ENCODE measurements at places on chromosomes 5 and 9.

GRCh38 chr5:123037104-123037418 lies 536 bp upstream of the PPIC start:
- no peak for DNase-seq

DNA sequence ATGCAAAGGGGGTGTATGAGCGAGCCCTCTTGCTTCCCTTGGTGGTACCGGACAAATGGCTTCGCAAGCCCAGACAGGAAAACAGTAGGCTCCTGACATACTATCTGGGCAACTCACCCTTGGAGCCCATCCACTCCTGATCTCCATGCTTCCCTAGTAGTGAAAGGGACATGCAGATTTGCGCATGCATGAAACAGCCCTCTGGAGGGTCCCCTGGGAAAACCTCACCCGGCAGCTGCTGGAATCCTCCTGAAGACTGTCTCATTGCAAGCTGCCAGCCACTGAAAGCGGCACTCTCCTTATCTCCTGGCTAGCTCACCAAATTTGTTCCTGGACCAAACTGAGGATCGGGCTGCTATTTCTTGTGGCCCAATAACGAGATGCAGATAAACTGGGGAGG lies 10.2 kb downstream of the ZNF169 start:
- no peak for DNase-seq

DNA sequence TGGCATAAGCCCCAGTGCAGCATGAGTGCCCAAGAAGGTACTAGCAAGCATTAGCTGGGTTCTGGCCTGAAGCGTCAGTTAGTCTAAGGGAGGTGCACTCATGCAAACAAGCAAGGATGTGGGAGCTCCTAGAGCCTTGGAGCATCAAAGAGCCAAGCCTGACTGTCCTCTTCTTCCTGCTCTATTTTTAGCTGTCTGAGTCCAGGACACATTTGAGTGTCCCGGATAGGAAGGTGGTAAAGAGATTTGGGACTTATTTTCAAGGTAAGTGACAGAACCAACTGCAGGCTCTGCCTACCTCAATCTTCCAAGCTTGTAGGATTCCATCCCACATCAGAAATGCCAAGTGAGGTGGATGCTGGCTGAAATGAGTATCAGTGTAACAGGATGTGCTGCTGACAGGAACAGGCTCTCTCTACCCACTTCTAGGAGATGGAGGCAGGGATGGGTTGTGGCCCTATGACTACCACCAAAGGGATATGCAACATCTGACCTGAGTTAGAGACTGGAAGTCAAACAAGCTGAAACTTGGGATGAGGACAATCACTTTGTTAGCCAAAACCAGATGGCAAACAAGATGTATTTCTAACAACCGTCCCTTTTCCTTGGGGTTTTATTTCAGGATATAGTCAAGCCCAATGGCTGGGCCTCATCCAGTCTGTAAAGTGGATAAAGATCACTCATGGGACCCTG lies 15.1 kb downstream of the MACROH2A1 start:
- DNase-seq, result no peak

DNA sequence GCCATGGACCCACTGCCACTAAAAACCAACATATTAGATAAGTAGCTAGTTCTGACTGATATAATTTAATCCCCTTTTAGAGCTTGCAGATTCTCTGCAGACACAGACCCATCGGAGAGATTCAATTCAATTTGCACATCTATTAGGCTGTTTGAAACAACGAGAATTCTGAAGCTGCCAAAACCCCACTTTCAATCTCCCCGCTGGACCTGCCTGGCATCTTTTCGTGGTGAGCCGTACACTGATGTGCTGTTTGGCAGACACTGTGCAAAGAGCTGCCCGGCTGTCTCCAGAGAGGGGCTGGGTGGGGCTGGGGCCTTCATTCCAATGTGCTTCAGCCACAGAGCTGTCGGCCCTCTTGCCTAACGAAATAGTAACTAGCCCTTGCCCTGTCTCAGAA lies 42.1 kb upstream of the FAM240B start:
- no peak for DNase-seq

- DNase-seq, result no peak
Observed at GRCh38 chr9:27586304-27586703, 13.0 kb upstream of the C9orf72 start.

DNA sequence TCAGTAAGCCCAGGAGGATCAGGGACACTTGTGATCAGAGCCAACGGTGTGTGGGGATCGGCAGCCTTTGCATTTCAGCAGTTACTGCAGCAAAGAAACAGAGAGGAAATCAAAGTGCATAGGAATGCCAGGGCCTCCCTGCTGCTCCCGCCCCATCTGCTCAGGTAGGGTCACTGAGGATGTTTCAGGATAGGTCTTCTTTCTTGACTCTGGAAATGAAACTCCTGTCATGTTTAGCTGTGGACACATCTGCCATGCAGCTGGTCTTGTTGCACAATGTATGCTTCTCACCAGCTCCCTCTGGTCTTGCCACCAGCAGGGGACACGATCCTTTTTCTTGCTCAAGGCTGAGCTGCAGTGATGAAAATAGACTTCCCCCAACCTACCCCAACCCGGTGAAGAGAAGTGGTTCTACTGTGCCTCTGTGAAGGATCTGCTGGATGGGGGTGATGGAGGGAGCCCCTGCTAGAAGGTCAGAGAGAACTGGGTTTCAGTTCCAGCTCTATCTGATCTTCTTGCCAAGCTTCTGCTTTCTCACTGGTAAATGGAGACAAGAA lies 185.2 kb upstream of the KLF4 start:
- DNase-seq, result no peak

DNA sequence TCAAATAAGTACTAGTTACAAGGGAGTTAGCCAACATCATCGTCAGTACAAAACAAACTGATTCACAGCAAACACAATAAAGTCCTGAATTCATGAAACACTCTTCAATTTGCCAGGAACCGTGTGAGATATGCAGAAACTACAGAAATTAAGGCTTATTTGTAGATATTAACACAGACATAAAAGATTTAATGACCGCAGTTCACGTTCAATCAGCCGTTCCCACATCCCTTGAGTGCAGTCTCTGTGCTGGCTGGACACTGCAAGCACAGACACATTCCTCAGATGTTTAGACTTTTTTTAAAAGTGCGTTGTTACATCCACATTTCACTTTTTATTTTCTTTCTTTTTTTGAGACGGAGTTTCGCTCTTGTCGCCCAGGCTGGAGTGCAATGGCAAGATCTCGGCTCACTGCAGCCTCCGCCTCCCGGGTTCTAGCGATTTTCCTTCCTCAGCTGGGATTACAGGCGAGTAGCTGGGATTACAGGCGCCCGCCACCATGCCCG lies 566 bp upstream of the CEP78 start:
- no peak for DNase-seq

DNA sequence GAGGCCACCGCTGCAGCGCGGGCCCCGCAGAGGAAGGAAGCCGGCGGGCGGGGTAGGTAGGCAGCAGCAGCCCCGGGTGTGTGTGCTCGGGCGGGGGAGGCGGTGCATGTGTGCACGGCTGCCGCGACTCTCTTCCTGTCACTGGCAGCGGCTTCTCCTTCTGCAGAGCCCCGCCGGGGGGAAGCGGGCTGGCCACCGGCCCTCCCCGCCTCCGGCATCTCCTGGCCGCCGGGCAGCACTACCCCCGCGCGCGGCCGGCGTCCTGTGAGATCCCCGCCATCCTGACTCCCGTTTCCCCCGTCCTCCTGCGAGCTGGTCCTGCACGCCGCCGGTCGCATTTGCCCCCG lies 315 bp downstream of the PIK3R1 start:
- DNase-seq, result no peak

DNA sequence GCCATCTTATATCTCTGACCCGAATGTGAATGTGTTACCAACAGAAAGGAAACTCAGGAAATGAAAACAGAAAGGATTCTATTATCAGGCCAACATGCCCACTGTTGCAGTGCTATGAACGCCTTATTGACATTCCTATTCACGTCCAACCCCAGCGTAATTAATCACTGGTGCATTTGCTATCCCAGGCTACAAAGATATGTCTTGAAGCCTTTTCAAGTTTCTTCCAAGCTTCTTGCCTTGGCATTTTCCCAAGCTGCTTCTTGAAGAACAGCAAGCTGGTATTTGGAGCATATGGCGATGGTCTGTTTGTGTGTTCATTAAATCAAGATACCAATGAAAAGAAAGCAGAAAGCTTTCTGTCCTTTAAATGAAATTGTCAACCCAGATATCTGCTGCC lies 579.2 kb upstream of the ZNF462 start:
- DNase-seq, result no peak

GRCh38 chr5:51414516-51414915 lies 31.3 kb downstream of the ISL1 start:
- DNase-seq, result no peak

DNA sequence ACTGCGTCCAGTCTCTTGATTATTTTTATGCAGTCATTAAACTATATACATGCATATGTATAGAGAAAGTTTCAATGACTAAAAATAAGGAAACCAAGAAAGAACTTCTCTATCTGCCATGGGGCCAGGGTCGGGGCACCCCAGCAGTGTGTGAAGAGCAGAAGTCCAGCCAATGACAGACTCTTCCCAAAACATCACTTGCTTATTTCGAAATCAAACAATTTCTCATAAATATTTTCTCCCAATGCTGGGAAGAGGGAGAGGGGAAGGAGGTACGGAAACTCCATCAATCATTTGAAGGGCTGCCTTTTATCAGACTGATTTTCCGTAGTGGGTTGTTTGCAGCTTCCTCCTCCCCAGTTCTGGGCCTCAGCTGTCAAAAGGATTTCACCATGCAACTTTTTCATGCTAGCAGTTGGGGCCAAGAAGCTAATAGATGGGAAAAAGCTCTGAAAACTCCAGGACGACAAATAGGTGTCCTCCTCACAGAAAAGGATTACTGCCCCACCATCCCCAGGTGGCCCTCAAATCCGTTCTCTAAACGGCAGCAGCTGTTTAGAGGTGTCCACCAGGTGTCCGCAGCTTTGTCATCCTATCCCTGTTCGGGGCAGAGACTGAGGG lies 617 bp upstream of the FPGS start:
- no peak for DNase-seq

- no peak for DNase-seq
Observed at GRCh38 chr5:151141535-151141934, 16.0 kb downstream of the ANXA6 start.

GRCh38 chr5:43044181-43044914 lies 4.2 kb upstream of the ANXA2R start:
- DNase-seq, result no peak

- DNase-seq, result peak; percentile 81
Observed at GRCh38 chr9:70258692-70259511, at the start of gene SMC5. SMC5 (plus strand) TSS chr9:70258978; CDS start chr9:70259079, 101 bp downstream.

DNA sequence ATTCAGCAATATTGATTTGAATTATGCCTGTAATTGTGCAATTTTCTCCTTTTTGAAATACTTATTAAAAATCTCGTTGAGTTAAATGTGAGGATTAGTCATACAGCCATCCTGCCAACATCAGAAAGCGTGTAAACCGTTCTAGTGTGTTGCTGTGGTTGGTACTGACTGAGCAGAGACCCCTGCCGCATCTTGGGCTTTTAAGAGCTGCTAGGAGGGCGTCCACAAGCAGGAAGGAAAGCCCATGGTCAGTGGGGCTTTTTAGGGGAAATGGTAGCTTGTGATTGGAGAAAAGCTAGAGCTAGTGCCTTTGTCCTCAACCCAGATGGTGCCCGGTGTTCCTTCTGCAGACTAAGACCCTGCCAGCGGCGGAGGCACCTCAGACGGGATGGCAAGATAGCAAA lies 1.3 kb downstream of the SDHA start:
- no peak for DNase-seq

DNA sequence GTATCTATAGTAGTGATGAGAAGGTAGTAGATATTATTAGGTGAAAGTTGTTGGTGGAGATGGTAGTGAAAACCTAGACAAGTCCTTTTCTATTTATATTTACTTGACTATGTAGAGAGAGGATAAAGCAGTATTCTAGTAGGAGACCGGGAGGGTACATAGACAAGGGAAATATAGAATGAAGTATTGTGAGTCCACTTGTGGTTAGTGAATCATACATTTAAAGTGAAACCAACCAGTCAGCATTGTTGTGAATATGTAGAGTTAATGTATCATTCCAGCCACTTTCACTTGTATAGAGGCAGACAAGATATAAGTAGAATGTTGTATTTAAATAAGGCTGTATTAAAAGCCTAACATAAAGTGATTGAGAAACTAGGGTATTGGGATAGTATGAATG lies 1711.3 kb upstream of the ACO1 start:
- DNase-seq, result no peak

DNA sequence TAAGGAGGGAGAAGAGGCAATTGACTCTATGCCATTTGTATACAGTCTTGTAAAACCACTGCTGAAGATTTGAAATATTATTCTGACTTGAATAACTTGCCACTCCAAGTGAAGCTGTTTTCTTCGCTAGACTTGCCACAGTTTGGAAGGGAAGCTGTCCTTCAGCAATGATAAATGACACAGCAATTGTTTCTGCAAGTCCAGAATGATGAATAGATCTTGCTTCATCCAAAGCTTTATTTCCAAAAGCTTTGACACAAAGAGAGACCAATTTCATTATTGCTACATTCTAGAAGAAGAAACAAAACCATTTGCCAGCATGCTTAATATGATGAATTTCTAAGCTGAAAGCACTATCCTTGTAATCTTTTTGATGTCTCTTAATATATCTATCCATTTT lies 73.7 kb downstream of the ZNF366 start:
- DNase-seq, result no peak

- DNase-seq, result no peak
Observed at GRCh38 chr9:93267091-93267541, 83.2 kb downstream of the WNK2 start.

DNA sequence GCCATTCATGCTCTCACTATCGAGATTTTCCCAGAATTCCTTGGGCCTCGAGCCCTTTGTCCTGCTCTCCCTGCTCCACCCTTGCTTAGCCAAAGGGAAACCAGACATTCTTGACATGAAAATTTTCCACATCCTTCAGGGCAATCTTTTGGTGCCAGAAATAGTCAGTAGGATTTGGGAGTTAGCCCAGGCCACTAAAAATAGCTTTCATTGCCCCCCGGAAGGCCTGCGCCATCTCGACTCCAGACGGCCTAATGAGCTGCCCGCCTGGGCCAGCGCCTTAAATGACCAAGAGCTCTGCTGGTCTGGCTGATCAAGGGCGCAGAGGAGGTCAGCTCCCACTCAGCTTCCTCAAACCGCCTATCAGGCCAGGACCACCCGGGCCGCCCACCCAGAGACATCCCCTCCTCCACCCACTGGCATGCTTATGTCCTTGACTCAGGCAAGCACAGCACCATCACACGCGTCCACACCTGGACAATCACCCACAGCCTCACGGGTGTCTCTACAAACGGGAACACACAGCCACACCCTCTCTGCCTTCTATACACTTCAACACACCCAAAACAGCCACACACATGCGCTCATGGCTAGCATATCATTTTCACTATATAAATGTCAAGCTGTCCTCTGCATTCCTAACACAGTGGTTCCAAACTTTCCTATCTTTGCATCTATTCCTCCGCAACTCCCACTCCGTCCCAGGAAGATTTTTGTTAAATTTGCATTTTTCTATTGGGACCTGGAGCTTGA lies 20.9 kb downstream of the DUSP1 start:
- no peak for DNase-seq
